ENCODE measurements at places on chromosomes 7 and 10.

- DNase-seq, result no peak
Measured at GRCh38 chr10:21514129-21514817, 11.2 kb downstream of the SKIDA1 start.

- DNase-seq, result no peak
Measured at GRCh38 chr10:1595726-1596125, 141.6 kb downstream of the ADARB2 start.

DNA sequence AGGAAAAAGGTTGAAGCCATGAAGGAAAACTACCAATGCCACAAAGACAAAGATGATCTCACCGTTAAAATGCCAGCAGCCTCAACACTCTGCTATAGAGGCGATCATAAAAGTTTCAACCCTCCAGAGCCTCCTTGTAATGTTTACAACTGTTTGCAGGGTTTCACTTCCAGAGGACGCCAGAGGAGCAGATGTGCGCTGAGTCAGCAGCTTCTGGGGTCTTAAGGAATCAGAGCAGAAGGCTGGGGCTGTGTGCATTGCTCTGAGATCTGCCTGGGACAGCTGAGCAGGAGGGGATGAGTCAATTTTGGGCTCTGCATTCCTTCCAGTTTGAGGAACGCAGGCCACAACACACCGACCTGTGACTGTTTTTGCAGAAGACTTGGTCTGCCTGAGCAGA, 98.3 kb downstream of the TMEM130 start:
- no peak for DNase-seq

- no peak for DNase-seq
Measured at GRCh38 chr10:63258920-63259678, 126.0 kb downstream of the NRBF2 start.

DNA sequence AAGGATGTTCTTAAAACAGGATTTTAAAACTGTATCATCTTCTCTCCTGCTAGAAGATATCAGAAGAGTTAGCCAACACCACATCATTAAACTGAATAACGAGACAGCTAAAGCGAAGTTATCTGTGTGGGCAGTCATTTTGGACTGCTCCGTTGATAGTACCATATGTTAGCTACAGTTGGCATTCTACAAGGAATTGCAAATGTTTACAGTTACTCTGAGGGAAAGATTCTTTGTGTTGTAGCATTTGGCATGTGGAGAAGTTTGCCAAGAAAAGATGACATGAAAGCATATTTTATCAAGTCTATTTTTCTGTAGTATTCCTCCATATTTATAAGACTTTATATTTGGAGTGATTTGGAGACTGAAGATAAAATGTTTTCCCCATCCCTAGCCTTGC, 464.4 kb upstream of the POM121L12 start:
- no peak for DNase-seq

- peak; percentile 86 for DNase-seq
Measured at GRCh38 chr7:157017603-157018327, 7.3 kb upstream of the MNX1 start.

GRCh38 chr10:91582153-91582554, 50.7 kb downstream of the PPP1R3C start:
- no peak for DNase-seq

DNA sequence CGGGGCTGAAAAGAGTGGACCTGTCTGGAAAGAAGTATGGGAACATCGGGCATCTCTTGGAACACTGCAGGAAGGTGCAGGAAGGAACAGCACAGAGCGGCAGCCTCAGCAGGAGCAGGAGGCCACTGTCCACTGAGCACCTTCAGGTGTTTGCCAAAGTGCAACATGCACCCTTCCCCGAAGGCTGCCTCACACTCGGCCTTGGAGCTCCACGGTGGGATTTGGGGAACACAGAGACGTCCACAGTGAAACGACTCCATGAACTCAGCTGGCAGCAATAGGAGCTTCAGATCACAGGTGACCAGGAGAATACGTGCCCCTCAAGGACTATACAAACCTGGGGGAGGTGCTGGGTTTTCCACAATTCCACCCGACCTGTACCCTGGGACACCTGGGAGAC, 140.3 kb upstream of the RET start:
- DNase-seq, result no peak

DNA sequence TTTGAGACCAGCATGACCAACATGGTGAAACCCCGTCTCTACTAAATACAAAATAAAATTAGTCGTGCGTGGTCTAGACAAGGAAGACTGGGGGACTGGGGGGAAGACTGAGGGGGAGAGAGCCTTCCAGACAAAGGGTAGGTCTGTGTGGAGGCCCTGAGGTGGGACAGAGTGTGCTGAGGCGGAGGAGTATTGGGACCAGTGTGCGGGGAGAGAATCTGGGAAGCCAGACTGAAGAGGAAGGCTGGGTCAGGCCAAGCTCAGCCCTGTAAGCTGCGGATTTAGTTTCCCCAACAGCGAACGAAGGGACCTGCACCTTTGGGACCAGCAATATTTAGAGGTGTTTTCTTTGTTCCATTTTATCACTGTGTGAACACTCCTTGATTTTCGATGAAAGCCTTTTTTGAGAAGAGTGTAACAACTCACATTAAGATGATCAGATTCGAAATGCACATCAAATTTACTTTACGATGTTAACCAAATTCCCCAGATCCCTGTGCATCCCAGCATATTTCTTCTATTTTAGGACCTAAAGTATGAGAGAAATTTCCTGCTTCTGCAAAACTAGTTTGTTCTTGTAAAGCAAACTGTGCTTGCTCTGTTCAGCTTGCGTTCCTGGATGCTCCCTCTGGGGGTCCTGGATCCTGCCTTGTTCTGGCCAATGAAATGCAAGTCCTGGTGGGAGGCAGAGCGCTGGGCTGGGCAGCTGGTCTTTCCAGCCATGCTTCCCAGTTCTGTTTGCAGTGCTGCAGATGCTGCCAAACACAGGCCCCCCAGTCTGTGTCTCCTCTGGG, 39.4 kb downstream of the PLAU start:
- no peak for DNase-seq
